PC-3 (cell line): ENCODE measurements at places on chromosomes 12 and 14. TPM values are rescaled to one million over a fixed set of nuclear protein-coding genes. Genes with fewer than 3 reads are reported as not detected.

DNA sequence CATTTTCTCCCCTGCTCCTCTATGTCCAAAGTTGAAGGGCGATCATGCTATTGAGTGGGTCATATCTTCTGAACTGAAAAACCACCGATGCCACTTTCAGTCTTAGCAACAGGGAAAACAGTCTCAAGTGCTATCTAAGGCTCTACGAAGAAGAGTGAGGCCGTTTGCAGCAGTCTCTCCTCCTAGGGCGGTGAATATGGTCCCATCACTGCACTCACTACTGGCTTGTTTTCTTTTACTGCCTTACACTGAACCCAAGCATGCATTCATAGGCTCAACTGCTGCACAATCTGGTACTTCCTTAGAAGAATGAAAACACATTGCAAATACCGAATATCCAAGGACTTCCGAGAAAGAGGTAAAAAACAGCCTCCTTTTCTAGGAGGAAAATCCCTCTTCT lies 92.1 kb downstream of the DNAH10 start:
- DNase-seq: no peak

ADGRD1 gene
- total RNA-seq: 0.18 TPM in 1 of 2 replicates, not detected in the other

AQP2 gene
- not detected in 2 replicates for total RNA-seq

KRT79 gene
- total RNA-seq: 0.46 TPM in 1 of 2 replicates, not detected in the other

DNA sequence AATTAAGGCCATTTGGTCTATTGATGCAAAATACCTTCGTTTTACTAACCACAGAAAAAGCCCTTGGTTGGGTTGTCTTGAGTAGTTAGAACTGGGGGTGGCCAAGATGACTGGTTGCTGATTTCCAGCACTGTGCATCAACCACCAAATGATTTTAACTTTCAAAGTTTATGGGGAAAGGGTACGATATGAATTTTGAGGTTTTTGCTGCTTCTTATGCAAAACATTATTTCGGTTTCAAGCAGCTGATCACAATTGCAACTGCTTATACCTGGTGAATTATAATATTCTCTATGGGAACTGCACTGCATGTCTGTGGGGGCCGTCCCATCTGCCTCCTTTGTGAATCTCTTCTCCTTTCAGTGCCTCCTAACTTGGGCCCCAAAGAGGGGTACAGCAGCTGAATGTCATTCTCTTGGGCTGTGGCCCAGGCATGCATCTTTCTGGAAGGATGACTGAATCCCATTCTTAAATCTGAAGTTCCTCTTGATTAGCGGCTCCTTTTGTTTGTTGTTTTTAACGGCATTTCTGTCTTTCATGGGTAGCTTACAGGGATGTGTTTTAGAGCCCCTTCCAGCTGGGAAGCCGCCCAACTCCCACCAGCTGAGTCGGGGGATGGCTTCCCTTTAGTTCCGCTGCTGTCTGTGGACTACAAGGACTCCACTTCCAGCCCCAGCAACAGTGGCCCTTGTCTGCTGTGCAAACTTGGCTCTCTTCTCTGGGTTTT lies 479.8 kb downstream of the ZFP36L1 start:
- no peak for DNase-seq

- DNase-seq: no peak
Measured at GRCh38 chr14:38755036-38755435, 348.0 kb downstream of the SEC23A start.

DNA sequence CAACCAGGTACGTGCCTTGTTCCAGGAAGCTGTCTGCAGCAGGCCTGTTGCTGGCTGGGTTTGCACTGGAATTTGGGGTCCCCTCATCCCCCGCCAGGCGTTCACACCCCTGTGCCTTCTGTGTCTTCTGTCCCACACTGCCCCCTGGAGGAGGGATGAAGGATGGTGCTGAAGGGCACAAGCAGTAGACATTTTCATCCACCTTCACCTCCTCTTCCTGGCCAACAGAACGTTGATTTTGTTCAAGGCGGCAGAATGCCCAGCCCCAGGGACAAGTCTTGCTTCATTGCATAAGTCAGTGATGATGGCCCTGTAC lies 122.1 kb downstream of the CALM1 start:
- peak; percentile 52 for DNase-seq

PTPRQ gene
- 0.07 TPM in 1 of 2 replicates, not detected in the other for total RNA-seq

DNA sequence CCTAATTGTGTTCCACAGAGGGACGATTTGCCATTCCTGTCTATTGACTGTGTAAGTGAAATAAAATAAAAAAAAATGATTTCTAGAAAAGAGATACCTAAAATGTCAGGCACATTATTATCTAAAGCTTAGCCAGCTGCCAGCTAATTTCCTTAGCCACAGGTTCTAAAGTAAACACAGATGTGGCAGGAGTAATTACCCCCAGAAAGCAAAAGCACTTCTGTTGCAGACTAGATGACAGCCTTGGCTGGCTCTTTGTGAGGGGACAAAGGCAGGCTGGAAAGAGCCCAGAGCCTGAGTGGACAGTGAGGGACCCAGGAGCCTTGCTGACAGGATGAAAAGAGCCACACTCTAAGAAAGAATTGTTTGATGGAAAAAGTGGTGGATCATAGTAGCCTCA lies 418.1 kb downstream of the LRIG3 start:
- no peak for DNase-seq

ASCL1 gene
- not detected in 2 replicates for total RNA-seq

DNA sequence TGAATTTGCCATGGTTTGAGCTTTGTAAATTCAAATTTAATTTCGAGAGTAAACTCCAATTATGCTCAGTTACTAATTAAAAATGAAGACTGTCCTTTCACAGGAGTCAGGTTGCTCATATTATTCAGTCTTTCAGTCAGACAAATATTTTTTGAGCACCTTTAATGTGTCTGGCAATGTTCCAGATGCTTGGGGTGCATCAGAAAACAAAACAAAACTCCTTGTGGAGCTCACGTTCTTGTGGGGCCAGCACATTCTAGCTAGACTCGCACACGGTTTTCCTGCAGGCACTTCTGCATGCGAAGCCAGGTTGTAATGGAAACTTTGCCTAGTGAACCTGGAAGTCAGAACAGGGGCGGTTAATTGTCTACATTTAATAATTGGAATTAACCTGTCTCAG lies 64.0 kb upstream of the ATF1 start:
- DNase-seq: no peak

- DNase-seq: no peak
Measured at GRCh38 chr14:28709571-28710305, 56.8 kb upstream of the FOXG1 start.

TAS2R7 gene
- total RNA-seq: not detected in 2 replicates

GRCh38 chr12:85058339-85058738 lies 22.2 kb downstream of the LRRIQ1 start:
- no peak for DNase-seq
